ENCODE measurements at places on chromosomes 16 and 17.

GRCh38 chr17:15169676-15170075 is 95.5 kb downstream of the PMP22 start:
- no peak for DNase-seq

DNA sequence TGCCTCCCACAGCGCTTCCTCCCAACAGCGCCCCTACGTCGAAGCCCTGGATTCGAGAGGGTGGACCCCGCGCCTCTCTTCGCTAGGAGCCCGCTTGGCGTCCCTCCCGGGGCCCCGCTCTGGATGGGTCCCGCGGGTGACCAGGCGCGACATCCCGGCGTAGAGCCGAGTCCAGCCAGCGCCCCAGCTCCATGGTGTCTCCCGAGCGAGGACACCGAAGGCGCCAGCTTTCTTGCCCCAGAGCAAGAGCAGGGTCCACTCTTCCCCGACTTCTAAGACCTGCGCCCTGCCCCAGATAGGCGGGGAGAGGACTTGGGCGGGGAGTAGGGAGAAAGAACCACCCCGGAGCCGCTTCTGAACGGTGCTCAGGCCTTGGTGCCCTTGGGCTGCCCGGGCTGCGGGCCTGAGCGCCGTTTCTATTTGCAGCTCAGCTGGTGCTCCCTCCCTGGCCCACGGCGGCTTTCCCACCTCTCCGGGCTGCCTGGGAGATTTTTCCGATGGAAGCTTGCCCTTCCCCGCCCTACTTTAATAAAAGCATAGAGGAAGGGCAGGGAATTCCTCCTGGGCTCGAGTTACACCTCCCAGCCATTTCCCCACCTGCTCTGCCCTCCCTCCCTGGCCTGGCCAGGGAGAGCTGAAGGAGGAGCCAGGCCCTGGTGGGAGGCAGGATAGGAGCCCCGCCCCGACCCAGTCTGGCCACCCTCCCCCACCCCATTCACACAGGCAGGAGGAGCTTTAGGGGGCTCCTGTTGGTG is 1.8 kb downstream of the MMP15 start:
- peak; percentile 72 for DNase-seq

GRCh38 chr17:6599364-6599763 is 41.1 kb downstream of the KIAA0753 start:
- DNase-seq: no peak

- DNase-seq: no peak
These were observed 80.1 kb downstream of the SOCS1 start for GRCh38 chr16:11175787-11176341.

DNA sequence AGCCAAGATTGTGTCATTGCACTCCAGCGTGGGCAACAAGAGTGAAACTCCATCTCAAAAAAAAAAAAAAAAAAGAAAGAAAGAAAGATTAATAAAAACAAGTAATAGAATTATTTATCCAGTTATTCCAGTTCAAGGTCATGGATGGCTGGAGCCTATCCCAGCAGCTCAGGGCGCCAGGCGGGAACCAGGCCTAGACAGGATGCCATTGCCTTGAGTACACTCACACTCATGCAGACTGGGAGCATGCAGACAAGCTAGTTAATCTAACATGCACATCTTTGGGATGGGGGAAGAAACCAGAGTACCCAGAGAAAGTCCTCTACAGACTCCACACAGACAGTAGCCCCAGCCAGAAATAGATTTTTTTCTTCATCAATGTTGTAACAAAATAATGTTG is 17.9 kb downstream of the PDP2 start:
- no peak for DNase-seq

- DNase-seq: no peak
These were observed 8.9 kb downstream of the COPZ2 start for GRCh38 chr17:48028736-48029135.

GRCh38 chr17:32757963-32758362 is 119.0 kb downstream of the MYO1D start:
- DNase-seq: no peak

DNA sequence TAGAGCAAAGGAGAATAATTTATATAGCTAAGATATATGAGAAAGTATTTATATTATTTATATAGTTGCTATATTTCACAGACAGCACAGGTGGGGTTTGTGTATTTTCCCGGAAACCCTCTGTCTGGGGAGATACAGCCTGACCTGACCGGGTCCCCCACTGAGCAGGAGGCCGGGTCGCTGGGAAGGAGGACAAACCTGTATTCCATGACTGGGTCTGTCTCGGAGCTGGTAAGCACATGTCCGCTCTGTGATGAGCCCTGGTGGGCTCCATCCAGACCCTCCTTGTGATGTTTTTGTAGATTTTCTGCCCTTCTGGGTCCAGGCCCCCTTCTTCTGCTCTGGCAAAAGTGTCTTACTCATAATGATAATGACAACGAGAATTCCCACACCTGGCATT is 27.7 kb downstream of the WNT9B start:
- no peak for DNase-seq

DNA sequence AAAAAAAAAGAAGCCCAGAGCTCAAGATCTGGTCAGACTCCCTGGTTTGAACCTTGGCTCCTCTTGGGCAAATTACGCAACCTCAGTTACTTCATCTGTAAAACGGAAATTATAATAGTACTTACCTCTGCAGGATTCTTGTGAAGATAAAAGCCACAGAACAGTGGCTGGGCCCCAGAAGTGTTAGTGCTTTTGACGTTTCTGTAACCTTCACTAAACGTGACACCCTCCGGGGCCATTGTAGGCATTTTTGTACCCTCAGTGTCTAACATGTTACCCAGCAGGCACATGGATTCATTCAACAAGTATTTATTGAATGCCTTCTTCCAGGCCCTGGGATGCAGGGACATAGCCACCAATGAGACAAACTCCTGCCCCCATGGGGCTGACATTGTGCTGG is 58.0 kb downstream of the PITPNC1 start:
- no peak for DNase-seq

GRCh38 chr16:35533683-35534082 is 2074.3 kb downstream of the TP53TG3F start:
- no peak for DNase-seq

DNA sequence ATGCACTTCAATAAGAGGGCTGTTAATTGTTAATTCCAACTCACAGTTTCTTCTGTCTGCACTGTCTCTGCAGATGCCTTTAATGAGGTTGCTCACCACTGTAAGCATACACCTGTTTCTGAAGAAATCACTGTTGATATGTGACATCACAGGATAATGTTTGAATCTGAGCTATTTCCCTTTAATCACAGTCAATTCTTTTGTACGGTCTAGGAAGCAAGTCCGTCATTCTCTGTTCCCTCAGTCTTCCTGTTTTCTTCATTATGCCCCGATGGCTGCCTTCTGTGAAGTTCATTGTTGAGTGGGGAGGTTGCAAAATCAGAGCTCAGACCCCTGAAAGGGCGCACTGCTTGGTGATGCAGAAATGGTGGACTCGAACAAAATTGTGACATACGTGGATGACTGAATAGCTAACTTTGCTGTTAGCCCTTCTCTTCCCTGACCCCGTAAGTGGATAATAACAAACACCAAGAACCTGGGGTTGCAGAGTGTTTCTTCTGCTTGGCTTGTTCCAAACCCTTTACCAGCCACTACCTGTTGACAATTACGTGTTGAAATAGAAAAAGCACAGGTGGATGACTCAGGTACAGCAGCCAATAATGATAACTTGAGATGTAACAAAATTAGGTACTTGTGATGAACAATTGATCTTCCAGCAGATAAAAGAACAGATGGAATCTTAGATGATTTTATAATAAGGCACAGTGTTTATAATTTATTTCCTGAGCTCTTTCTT is 71.9 kb upstream of the AXIN2 start:
- no peak for DNase-seq

- DNase-seq: no peak
These were observed 2.7 kb downstream of the RUSF1 start for GRCh38 chr16:31505483-31505882.

- peak; percentile 54 for DNase-seq
These were observed 21.8 kb downstream of the CEP131 start for GRCh38 chr17:81200695-81201580.

DNA sequence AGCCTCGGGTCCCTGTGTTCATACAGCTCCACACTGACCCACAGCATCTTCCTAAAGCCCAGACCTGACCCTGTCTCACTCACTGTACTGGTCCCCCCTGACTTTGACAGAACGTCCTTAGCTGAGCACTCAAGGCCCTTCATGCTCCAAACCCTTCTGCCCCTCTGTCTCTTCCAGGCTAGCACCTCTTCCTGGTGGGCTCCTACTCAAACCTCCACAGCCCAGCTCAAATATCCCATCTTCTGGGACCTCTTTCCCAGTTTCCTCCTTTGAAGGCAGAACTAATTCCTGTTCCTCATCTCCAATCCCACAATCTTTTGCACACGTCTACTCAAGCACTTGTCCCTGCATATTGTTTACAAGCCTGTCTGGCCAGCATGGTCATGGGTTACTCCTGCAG is 8.8 kb downstream of the GRIN2C start:
- no peak for DNase-seq

GRCh38 chr17:74960570-74961342 is 11.8 kb downstream of the HID1 start:
- no peak for DNase-seq

Data from heart left ventricle (tissue), 16 donors.